ENCODE measurements at places on chromosomes 13 and 19.

- DNase-seq = no peak
Observed at GRCh38 chr13:72963762-72964161, 95.0 kb upstream of the KLF5 start.

DNA sequence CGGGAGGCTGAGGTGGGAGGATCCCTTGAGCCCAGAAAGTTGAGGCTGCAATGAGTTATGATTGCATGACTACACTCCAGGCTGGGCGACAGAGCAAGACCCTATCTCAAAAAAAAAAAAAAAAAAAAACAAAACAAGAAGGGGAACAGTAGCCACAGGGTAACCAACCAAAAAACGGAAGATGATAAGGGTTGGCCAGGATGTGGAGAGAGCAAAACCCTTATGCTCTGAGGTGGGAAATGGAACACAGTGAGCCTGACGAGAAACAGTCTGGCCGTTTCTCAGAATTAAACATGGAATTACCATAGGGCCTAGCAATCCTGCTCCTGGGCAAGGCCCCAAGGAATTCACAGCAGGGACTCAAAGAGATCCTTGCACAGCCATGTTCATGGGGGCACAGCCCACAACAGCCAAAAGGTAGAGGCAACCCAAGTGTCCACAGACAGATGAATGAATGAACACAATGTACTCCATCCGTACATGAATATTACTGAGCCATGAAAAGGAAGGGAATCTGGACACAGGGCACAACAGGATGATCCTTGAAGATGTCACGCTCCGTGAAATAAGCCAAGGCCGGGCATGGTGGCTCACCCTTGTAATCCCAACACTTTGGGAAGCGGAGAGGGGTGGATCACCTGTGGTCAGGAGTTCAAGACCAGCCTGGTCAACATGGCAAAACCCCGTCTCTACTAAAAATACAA, 11.3 kb downstream of the NMRK2 start:
- no peak for DNase-seq

GRCh38 chr19:7830272-7830771, 304 bp downstream of the EVI5L start:
- no peak for DNase-seq

DNA sequence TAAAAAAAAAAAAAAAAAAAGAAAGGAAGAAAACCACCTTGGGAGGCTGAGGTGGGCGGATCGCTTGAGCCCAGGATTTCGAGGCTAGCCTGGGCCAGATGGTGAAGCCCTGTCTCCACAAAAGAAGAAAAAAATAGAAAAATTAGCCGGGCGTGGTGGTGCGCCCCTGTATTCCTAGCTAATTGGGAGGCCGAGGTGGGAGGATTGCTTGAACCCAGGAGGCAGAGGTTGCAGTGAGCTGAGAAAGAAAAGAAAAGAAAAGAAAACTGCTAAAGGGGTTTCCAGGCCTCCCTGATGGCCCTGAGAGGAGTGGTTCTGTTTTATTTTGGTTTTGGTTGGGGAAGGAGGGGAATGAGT, 723 bp downstream of the ZNF473 start:
- DNase-seq = no peak

GRCh38 chr13:59770451-59770850, 393.3 kb downstream of the DIAPH3 start:
- DNase-seq = no peak

DNA sequence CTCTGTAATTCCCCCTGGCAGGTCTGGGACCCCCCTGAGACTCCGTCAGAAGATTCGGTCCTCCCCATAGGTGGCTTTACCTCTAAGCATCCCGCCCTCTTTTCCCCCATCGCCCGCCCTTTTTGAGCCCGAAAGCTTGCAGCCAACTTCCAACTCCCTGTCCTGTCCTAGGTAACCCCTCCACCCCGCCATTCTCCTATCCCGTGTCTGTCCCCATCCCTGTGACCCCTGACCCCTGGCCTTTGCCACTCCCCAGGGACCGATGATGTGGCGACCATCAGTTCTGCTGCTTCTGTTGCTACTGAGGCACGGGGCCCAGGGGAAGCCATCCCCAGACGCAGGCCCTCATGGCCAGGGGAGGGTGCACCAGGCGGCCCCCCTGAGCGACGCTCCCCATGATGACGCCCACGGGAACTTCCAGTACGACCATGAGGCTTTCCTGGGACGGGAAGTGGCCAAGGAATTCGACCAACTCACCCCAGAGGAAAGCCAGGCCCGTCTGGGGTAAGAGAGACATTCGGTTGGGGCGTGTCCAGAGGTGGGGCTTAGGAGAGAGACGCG, 488 bp downstream of the RCN3 start:
- no peak for DNase-seq

GRCh38 chr19:3796358-3796757, 10.2 kb upstream of the MATK start:
- no peak for DNase-seq

DNA sequence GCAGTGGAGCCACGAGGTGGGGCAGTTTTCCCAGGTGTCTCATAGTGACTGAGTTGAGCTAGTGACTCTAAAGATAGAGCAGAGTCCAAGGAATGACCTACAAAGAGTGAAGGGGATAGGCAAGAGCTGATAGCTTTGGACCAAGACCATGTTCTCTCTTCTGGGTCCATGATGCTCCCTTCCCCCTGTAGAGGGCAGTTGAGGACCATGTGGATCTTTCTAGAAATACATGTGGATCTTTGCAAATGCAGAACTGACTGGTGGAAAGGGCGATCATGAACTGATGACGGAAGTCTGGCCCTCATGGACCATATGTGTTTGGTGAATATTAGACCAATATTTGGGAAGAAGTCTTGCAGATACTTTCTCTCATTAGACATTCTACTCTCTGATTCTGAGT, 6.9 kb downstream of the PSG1 start:
- no peak for DNase-seq

GRCh38 chr13:110600261-110600819, 15.0 kb upstream of the NAXD start:
- DNase-seq = no peak

- DNase-seq = no peak
Observed at GRCh38 chr19:18776736-18777135, 14.4 kb downstream of the COMP start.
